ENCODE measurements at places on chromosomes 12 and 14.

DNA sequence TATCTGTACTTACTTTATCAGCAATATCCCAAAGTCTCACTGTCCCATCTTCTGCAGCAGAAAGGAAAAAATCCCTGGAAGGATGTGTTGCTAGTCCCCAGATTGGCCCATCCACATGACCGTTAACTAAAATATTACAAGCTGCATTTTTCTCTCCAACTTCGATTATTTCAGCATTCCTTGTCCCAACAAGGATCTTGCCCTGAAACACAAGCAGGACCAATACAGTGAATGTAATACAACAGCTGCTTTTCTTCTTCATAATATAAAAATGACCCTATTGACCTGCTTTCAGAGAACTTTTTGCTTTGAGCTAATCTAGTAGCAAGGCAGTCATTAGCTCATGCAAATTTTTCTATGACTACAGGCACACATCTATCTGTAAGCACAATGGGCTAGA, 58.3 kb downstream of the ZC3H14 start:
- no peak for DNase-seq

DNA sequence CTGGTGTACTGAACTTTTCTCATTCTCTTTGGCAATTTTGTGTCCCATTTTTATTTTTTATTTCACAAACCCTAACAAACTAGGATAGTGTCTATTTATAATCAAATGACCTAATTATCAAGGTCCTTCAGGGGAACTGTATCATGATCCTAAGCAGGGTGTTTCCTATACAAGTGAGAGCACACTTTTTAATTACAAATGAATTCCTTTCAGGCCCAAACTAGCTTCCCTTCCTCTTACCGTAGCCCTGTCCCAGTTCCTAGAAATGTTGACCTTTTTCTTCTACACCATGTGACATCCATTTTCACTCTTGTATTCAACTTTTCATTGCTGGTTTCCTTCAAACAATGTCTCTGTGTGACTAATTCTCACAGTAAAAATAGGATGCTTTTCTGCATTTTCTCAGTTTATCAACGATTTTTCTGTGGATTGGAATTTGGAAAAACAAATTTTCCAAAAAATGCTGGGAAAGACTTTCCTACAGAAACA, 411.4 kb downstream of the CCDC91 start:
- no peak for DNase-seq

- DNase-seq = no peak
These were observed 259.9 kb upstream of the DDHD1 start for GRCh38 chr14:53412819-53413675.

DNA sequence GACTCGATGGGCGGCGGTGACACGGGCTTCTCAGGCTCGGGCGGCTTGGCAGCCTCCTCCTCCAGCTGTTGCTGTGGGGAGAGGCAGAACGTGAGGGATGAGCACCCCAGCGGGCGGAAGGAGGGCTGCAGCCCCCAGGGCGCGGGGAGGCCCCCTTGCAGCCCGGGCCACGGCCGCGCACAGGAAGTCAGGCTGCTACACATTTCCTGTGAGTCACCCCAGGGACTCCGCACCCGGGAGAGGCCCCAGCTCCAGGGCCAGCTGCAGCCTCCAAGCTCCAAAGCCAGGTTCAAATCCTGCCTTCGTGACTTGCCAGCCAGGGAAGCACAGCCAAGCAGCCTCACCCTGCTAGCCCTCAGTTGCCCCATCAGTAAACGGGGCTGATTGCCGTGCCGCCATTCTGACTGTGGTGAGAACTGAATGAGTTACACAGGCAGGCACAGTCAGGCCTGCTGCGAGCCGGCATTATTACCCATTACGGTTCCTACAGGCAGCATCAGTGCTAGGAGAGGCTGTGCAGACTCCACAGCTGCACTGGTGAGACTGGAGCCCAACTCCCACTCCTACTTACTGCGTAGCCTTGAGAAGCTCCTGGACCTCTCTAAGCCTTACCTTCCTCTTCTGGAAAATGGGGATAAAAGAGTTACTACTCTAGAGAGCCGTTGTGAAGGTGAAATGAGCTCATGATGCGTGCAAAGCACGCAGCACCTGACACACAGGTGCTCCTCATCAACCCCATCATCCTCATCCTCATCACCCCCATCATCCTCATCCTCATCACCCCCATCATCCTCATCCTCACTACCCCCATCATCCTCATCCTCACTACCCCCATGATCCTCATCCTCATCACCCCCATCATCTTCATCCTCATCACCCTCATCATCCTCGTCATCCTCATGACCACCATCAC, 100.9 kb downstream of the NCOR2 start:
- peak; percentile 32 for DNase-seq

GRCh38 chr12:114686773-114687500, 3.0 kb upstream of the TBX3 start:
- no peak for DNase-seq

GRCh38 chr12:16606991-16607390, 1.0 kb upstream of the LMO3 start:
- no peak for DNase-seq

DNA sequence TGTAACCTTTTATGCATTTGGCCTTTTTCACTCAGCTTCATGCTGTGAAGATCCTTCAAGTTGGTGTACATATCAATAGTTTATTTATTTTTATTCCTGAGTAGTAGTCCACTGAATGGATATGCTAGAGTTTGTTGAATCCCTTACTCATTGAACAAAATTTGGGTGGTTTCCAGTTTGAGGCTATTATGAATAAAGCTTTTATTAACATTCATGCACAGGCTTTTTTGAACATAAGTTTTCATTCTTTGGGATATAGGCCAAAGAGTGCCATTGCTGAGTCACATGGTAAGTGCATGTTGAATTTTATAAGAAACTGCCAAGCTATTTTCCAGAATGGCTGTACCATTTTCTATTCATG, 59.5 kb upstream of the CAPRIN2 start:
- DNase-seq = no peak

- no peak for DNase-seq
These were observed 25.9 kb downstream of the TRIM9 start for GRCh38 chr14:51069055-51069454.

- no peak for DNase-seq
These were observed 15.4 kb upstream of the MGST1 start for GRCh38 chr12:16331998-16332397.

DNA sequence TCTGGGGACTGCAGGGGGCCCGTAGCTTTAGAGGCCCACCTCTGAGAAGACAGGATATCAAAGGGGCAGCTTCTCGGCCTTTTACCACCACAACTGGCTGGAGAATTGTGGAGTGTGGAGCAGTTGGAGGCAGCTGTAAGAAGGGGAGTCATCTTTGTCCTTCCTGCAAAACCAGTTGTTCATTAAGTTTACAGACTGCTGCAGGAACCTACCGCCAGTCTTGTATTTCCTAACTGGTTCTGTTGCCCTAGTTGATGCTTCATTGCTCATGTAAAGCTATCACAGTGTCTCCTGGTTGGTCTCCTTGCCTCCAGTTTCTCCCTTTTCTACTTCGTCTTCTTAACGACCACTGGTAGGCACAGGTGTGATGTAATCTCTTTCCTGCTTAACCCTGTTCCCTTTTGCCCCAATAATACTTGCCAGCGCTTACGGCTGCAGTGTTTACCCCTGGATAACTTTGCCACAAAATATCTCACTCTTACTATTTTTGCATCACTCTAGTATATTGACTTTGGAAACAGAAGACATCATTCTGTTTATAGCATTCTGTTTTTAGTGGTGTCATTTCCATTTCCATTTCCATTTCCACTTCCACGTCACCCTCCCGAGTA, 11.9 kb downstream of the ESPL1 start:
- DNase-seq = no peak

- no peak for DNase-seq
These were observed 9.7 kb downstream of the SLC25A47 start for GRCh38 chr14:100332797-100333196.

DNA sequence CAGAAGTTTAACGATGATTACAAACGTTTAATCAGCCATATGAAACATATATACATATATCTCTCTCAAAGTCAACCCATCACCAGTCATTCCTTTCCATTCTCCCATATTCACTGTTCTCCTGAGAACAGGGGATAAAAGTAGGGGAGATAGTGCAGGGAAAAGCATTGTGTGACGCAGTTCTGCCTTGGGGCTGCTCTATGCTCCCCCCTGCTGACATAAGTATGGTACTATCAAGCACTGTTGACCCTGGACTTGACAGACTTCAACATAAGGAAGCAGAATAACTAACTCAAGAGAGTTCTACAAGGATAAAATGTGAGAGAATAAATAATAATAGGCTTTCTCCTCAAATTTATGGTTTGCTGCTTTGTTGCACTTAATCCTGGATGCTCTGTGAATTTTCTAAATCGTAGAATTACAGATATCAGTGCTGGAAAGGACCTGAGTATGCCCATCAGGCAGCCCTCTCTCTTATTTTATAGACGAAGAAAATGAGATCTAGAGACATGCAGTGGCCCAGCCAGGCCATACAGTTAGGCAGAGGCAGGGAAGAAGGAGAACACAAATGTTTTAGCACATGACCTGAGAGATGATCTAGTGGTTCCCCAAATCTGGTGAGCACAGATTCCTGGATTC, 87.2 kb downstream of the SCN8A start:
- no peak for DNase-seq

DNA sequence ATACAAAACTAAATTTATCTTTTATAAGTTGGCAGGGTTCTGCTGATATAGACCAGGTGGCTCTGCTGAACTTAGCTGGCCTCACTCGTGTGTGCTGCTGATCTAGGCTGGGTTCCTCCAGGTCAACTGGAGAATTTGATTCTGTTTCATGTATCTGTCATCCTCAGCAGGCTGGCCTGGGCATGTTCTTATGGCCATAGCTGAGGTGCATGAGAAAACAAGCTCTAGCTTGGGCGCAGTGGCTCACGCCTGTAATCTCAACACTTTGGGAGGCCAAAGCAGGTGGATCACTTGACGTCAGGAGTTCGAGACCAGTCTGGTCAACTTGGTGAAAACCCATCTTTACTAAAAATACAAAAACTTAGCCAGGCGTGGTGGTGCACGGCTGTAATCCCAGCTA, 24.3 kb upstream of the BCL2L14 start:
- no peak for DNase-seq

DNA sequence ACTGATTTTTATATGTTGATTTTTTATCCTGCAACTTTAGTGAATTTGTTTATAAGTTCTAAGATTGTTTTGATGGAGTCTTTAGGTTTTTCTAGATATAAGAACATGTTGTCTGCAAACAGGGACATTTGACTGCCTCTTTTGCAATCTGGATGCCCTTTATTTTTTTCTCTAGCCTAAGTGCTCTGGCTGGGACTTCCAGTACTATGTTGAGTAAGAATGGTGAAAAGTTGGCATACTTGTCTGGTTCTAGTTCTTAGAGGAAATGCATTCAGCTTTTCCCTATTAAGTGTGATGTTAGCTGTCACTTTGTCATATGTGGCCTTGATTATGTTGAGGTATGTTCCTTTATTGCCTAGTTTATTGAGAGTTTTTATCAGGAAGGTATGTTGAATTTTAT, 68.1 kb downstream of the ERC1 start:
- DNase-seq = no peak

DNA sequence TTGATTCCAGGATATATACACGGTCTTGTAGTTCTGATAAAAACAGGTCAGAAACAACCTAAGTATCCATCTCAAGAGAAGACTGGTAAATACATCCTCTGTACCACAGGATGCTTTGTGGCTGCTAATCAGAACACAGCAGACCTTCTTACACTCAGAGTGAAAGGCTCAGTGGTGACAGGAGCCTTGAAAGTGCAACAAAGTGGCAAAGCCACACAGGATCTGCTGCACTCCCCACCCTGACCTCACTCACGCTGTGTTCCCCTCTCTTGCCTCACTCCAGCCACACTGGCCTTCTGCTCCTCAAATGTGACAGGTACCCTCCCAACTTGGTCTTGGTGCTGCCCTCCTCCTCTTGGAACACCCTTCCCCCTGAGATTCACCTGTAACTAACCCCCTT, 98.1 kb upstream of the GRIP1 start:
- no peak for DNase-seq

GRCh38 chr12:58803908-58804307, 116.4 kb downstream of the LRIG3 start:
- DNase-seq = no peak

- DNase-seq = no peak
These were observed 3.4 kb upstream of the NCOR2 start for GRCh38 chr12:124570810-124571209.

DNA sequence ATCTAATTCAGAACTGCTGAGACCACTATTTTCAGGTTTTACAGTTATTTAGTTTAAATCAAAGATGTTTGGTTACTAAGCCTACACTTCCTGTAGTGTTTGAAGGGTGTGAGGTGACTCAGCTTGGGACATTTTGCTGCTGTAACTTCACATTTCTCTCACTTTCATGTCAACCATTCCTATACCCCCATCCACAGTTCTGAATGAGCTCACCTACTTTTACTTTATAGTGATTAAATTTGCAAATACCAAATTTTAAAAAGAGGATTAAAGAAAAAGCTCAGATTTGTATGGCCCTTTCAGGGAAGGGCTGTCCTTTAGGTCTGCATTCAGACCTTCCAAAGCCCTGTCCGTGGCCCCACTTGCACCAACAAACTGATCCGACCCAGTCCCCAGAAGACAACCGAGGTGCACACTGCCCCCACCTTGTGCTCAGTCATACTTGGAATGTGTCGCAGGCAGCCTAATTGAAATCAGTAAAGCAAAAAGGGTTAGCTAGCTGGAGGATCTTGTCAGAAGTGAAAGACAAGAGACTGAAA, 174.4 kb downstream of the MON2 start:
- no peak for DNase-seq

GRCh38 chr14:102323102-102323501, 3.6 kb downstream of the ZNF839 start:
- DNase-seq = no peak

- DNase-seq = no peak
These were observed at the start of gene VDR for GRCh38 chr12:47904713-47905709. Gene VDR (minus strand): TSS chr12:47904994. CDS start chr12:47879113, 25,881 bp downstream.

GRCh38 chr12:64019101-64019500, 174.6 kb downstream of the SRGAP1 start:
- DNase-seq = no peak
